SIG-M5 (cell line): ENCODE measurements at places on chromosomes 11 and 22.

DNA sequence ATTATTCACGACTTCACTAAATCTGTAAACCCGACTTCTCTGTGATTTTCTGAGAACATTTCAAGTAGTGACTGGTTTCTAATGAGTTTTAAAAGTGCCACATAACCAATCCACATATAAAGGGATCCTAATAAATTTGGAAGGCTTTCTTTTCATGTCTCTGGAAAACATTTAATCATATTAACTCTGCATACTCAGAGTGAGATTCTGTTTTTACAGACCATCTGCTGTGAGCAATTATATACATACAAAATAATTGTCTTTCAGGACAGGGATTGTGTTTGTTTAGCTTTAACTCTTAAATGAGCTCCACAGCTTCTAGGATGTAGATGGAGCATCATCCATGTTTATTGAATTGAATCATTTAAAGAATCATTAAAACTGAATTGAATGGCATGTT, 65.1 kb downstream of the PRMT3 start:
- DNase-seq = no peak

DNA sequence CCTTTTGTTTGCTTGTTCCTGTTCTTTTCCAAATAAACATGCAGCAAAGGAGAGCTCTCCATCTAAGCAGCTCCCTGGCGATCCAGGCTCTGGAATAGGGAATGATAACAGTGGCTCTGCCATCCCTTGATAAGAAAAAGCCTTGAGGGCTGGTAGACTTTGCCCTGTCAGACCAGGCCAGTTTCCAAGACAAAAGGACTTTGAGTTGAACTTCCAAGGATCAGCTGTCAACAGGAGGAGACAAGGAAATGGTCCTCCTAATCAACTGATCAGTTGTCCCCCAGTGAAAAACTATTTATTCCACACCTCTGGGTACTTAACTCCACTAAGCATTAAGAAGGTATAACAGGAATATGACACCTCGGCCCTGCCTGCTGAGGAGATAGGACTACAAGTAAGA, 127.8 kb downstream of the PARVA start:
- DNase-seq = no peak

GRCh38 chr22:26768952-26769351, 111.6 kb downstream of the MIAT start:
- DNase-seq = no peak

- no peak for DNase-seq
Measured at GRCh38 chr11:9208726-9209501, 56.2 kb downstream of the DENND5A start.

GRCh38 chr22:41237036-41237706, 3.6 kb downstream of the CHADL start:
- DNase-seq = no peak

DNA sequence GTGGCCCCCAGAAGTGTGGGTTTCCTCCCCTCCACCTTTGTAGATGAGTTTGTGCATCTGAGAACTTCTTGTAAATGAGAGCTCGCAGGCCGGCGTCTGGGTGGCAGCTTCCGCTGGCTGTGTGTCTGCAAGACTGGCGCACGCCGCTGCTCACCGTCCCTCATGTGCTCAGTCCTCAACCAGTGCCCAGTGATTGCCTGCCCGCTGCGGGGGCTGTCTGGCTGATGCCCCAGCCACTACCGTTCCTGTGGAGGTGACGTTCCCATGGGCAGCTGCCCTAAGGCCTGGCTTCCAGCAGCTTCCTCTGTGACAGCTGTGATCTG, 8.8 kb downstream of the TBX1 start:
- DNase-seq = no peak

DNA sequence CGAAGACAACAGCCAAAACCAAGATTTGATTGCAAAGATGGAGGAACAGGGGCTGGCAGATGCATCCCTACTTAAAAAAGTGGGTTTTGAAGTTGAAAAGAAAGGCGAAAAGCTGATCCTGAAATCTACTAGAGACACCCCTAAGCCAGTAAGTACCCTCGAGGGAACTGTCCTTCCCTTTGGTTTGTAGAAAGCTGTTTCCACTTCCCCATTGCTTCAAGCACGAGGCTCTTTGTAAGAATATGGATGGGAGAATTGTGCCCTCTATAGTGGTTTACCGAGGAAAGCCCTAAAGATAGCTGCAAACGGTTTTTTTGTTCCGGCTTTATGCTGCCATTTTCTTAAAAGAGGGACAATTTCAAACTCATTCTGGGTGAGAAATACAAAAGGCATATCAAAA, 133.9 kb downstream of the WNT7B start:
- DNase-seq = peak; percentile 20

DNA sequence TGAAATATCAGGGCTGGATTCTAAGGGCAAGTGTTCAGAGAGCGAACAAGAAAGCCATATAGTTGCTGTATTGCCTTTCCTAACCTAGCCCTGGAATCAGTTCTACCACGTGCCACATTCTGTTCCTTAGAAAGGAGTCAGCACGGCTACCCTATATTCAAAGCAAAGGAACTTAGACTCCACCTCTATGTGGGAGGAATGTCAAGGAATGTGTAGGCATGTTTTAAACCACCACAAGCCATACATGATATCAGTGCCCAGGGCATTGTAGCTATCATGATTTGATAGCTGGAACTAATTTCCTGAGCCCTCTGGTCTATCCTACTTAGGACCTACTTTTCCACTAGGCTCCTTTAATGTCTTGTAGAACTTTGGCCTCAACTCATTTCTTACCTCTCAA, 2.5 kb upstream of the EIF4ENIF1 start:
- no peak for DNase-seq

GRCh38 chr11:83528225-83528624, 242.1 kb upstream of the CCDC90B start:
- DNase-seq = no peak

GRCh38 chr11:3994030-3994640, 100.5 kb upstream of the RRM1 start:
- DNase-seq = no peak

- no peak for DNase-seq
Measured at GRCh38 chr11:67167091-67167490, 48.0 kb downstream of the KDM2A start.

GRCh38 chr11:82004537-82005213, 729.0 kb downstream of the FAM181B start:
- DNase-seq = no peak

- DNase-seq = no peak
Measured at GRCh38 chr11:133271206-133271605, 261.1 kb downstream of the OPCML start.

- no peak for DNase-seq
Measured at GRCh38 chr11:65590240-65590738, 5.3 kb downstream of the KCNK7 start.

DNA sequence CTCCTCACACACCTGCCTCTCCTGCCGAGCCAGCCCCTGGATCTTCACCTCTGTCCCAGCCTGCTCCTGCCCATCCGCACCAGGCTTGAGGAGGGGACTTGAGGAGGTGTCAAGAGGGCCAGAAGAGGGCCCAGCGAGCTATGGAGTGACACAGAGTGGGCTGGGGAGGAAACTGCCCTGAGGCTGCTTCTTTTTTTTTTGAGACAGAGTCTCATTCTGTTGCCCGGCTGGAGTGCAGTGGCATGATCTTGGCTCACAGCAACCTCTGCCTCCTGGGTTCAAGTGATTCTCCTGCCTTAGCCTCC, 21.9 kb upstream of the CDON start:
- no peak for DNase-seq

DNA sequence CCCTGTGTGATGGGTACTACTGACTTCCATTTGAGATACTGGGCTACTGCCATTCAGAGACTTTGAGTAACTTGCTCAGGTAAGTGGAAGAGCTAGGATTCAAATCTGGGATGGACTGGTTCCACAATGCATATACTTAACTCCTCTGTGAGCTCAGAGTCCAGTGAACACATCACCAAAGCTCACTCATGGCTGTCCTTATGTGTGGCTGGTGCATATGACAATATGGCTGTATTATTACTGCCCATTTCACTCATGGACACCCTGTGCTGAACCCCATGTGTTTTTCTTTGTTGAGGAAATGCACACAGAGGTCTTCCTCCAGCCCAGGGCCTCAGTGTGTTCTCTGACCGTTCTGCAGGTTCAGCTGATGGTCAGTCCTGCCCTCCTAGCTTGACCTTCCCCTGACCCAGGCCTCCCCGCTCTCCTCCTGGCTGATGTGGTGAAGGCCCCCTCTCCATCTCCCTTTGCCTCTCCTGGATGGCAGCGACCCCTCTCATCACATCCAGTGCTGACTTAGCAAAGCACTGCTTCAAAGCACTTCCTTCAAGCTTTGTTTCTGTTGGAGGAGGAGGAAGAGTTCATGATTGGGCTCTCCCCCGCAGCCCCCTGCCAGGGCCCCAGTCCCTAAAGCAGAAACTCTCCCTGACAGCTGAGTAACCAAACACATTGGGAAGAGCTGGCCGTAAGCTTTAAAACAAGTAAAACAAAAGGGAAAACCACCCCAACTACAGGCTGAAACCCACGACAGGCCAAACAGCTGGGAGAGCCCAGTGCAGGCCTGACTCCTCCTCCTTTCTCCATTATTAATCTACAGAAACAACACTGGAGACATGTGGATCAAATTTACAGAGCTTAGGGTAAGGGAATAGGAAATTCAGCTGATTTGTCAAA, 101.2 kb downstream of the NAT10 start:
- DNase-seq = no peak

- DNase-seq = no peak
Measured at GRCh38 chr11:70278994-70279393, 8.5 kb downstream of the PPFIA1 start.

GRCh38 chr22:30265131-30265720, 1.4 kb downstream of the OSM start:
- DNase-seq = no peak

DNA sequence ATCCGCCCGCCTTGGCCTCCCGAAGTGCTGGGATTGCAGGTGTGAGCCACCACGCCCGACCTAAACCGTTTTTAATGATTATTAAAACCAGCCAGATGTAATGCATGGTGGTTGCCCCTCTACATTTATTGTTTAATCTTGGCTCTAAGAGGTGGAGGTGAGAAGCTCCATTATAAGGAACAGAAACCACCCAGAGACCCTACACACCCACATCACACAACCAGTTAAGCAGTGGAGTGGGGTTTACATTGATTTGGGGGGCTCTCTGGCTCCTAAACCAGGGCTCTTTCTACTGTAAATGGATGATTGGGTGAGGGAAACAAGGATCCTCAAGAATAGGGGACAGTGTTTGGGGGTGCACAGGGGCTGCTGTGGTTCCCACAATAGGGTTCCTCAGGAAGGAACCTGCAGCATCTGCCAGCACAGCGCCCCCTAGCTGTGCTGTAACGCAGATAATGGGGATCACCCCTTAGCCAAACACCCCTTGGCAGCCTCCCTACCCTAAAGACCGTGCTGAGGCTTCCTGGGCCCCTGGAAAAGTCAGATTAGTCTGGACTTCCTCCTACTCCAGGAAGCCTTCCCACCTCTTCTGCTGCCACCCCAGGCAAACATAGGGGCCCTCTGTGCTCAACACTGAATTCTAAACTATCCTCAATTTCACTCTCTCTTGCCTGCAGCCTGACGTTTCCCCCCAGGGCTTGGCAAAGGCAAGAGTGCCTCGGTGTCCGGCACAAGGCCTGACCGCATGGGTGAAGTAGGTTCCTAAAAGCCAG, 2.4 kb downstream of the MPST start:
- DNase-seq = no peak

DNA sequence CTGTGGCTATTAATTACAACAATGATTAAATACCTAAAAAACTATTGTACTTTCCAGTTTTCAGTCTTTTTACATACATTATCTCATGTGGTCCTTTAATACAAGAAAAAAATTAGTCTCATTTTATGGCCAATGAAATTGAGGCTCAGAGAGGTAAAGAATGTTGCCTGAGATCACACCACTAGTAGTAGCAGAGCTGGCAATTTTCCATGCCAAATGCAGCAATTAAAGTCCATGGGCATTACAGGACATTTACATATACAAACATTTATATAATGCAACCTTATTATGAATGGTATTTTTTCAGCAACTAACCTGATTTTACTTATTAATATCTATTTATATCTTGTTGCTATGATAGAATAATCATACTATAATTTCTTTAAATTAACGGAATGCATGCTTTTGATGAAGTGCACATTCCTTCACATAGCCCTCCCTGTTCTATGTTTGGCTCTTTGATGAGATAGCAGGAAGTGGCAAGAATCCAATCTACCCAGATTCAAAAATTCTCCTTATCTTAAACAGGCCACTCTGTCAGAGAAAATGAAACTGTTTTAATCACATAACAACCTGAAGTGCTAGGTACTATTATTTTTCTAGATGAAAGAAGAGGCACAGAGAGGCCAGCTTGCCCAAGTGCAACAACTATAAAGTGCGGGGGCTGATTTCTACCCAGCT, 120.9 kb upstream of the LDLRAD3 start:
- DNase-seq = no peak

DNA sequence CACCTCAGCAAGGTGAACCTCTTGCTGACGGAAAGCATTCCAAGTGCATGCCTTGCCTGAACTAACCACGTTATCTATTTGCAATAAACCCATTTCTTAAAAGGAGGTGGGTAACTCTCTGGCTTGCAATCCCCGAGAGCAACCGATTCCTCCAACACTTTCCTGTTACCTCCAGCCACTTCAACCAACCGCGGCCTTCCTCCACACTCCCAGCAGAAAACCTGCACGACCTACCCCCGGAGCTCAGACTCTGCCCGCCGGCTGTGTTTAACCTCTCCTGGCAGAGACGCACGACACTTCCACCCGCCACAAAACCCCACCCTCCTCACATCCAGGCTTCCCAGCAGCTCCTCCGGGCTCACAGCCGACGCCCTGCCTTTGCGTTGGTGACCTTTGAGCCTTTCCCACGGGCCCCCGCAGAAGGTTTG, 708 bp downstream of the SCO2 start:
- no peak for DNase-seq

- no peak for DNase-seq
Measured at GRCh38 chr22:44151676-44152075, 29.0 kb upstream of the PARVG start.

GRCh38 chr11:13098616-13099289, 89.6 kb downstream of the RASSF10 start:
- DNase-seq = no peak

DNA sequence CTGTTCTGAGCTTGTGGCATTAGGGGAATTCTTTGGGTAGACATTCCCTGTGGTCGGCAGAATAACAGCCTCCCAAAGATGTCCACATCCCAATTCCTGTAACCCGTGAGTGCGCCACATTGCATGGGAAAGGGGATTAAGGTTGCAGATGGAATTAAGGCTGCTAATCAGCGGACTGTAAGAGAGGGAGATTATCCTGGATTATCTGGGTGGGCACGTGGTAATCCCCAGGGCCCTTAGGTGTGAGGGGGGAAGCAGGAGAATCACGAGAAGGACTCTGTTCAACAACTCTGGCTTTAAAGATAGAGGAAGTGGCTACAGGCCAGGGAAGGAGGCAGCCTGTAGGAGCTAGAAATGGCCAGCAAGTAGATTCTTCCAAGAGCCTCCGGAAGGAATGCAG, 16.0 kb downstream of the CACNG2 start:
- no peak for DNase-seq
